Endothelial cell (in vitro differentiated cells): ENCODE measurements at places on chromosomes 7 and 10. TPM values are rescaled to one million over a fixed set of nuclear protein-coding genes. Genes with fewer than 3 reads are reported as not detected.
A peak's percentile ranks its signal among the peaks of the same experiment; 100 is the strongest.

- no peaks in the 10 kb centered on the region for H3K36me3 ChIP-seq
- DNase-seq: peak; percentile 37
- H3K27ac ChIP-seq: no peak overlapping the region
- H3K4me1 ChIP-seq: no peaks in the 10 kb centered on the region
- no peak overlapping the region for H3K4me3 ChIP-seq
These were observed 84.3 kb upstream of the PHF14 start for GRCh38 chr7:10889266-10889898.

- H3K27ac ChIP-seq: no peak overlapping the region
- peaks cover 1% of the 10 kb centered on the region for H3K27me3 ChIP-seq
- no peak overlapping the region for H3K4me3 ChIP-seq
- no peak for DNase-seq
- no peaks in the 10 kb centered on the region for H3K36me3 ChIP-seq
These were observed 277.7 kb upstream of the KAT6B start for GRCh38 chr10:74548676-74549075.

GRCh38 chr10:7538970-7539654 lies 127.7 kb downstream of the ITIH5 start:
- H3K27me3 ChIP-seq: no peaks in the 10 kb centered on the region
- H3K27ac ChIP-seq: no peak overlapping the region
- no peak overlapping the region for H3K4me3 ChIP-seq
- DNase-seq: no peak
- peaks cover 7% of the 10 kb centered on the region for H3K4me1 ChIP-seq

GRCh38 chr10:96401036-96401435 lies 42.2 kb upstream of the OPALIN start:
- peaks cover 3% of the 10 kb centered on the region for H3K27me3 ChIP-seq
- no peak overlapping the region for H3K4me3 ChIP-seq

- H3K27me3 ChIP-seq: peaks cover 6% of the 10 kb centered on the region
- H3K4me3 ChIP-seq: no peak overlapping the region
- H3K36me3 ChIP-seq: no peaks in the 10 kb centered on the region
- DNase-seq: no peak
- H3K27ac ChIP-seq: no peak overlapping the region
- H3K4me1 ChIP-seq: peaks cover 4% of the 10 kb centered on the region
These were observed 64.8 kb upstream of the IGFBP3 start for GRCh38 chr7:45985902-45986301.

DNA sequence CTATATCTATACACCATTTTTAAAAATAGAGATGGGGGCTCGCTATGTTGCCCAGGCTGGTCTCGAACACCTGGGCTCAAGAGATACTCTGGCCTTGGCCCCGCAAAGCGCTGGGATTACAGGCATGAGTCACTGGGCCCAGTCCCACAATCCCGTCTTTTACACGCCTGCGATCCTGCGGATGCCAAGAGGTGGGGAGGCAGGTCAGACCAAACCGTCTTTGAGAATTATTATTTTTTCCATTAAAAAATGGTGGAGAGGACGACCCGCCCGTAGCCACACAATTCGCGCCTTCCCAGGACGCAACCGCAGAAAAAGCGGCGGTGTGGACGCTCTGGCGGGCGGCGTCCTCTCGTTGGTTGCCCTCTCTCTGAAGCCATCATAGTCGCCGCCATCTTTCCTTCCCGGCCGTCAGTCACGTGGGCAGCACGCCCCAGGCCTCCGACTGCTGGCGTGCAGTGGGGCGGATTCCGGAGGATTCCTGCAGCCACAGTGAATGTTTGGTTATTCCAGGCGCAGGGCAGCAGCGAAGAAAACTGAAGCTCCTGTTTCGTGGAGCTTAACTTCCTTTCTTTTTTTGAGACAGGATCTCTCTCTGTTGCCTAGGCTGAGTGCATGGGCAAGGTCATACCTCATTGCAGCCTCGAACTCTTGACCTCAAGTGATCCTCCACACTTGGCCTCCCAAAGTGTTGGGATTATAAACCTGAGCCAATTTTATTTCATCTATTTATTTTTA lies 9.9 kb upstream of the EPHB4 start:
- DNase-seq: peak; percentile 87

DNA sequence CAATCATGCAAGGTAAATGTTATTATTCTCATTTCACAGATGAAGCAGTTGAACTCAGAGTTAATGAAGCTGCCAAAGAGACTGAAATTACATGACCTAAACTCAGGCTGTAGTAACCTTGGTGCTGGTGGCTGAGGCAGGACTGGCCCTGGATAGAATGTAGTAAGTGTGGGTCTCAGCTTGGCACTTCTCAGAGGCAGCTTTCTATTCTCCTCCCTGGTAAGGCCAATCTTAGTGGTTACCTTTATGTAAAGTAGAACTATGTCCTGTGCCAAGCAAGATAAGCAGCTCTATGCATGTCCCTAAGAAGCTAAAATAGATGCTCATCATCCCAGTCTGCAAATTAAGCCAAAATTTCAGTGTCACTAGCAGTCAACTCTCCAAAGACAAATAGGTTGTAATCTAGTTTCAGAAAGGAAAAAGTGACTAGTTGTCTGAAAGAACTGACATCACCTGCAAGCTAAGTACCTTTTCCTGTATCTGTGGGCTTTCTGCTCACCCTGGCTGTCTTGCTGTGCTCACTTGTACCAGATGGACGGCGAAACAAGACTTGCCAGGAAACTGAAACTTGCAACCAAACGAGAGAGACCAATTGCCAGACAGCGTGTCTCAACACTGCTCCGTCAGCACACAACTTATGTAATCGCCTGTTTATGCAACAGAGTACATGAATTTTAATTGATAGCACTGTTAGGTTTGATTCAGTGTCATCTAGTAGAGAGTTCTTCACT lies 43.7 kb downstream of the CH25H start:
- peaks cover 11% of the 10 kb centered on the region for H3K4me1 ChIP-seq
- H3K27ac ChIP-seq: no peak overlapping the region
- peaks cover 3% of the 10 kb centered on the region for H3K27me3 ChIP-seq
- H3K4me3 ChIP-seq: no peak overlapping the region
- no peak for DNase-seq

- no peaks in the 10 kb centered on the region for H3K4me1 ChIP-seq
- no peak overlapping the region for H3K27ac ChIP-seq
- H3K36me3 ChIP-seq: no peaks in the 10 kb centered on the region
- no peak overlapping the region for H3K4me3 ChIP-seq
These were observed 207.2 kb downstream of the ZNF365 start for GRCh38 chr10:62581351-62581750.

DNA sequence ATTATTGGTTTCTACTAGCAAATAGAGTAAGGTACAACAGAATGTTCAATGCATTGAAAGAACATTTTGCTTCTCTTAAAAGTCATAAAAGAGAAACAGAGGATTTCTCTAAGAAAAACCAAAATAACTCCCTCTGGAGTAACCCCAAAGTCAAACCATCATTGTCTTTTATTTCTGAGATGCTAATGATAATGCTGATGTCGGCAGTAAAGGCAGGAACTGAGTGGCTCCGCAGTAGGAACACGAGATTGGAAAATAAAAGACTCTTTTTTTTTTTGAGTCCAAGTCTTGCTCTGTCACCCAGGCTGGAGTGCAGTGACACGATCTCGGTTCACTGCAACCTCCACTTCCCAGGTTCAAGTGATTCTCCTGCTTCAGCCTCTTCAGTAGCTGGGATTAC lies 2.7 kb upstream of the USP54 start:
- H3K4me3 ChIP-seq: no peak overlapping the region
- DNase-seq: no peak
- peaks cover 25% of the 10 kb centered on the region for H3K4me1 ChIP-seq
- H3K27ac ChIP-seq: no peak overlapping the region
- peaks cover 2% of the 10 kb centered on the region for H3K27me3 ChIP-seq

- no peak overlapping the region for H3K27ac ChIP-seq
- H3K36me3 ChIP-seq: no peaks in the 10 kb centered on the region
- H3K27me3 ChIP-seq: peaks cover 2% of the 10 kb centered on the region
- DNase-seq: no peak
- no peak overlapping the region for H3K4me3 ChIP-seq
These were observed 279.1 kb downstream of the PHF14 start for GRCh38 chr7:11252705-11253272.

DNA sequence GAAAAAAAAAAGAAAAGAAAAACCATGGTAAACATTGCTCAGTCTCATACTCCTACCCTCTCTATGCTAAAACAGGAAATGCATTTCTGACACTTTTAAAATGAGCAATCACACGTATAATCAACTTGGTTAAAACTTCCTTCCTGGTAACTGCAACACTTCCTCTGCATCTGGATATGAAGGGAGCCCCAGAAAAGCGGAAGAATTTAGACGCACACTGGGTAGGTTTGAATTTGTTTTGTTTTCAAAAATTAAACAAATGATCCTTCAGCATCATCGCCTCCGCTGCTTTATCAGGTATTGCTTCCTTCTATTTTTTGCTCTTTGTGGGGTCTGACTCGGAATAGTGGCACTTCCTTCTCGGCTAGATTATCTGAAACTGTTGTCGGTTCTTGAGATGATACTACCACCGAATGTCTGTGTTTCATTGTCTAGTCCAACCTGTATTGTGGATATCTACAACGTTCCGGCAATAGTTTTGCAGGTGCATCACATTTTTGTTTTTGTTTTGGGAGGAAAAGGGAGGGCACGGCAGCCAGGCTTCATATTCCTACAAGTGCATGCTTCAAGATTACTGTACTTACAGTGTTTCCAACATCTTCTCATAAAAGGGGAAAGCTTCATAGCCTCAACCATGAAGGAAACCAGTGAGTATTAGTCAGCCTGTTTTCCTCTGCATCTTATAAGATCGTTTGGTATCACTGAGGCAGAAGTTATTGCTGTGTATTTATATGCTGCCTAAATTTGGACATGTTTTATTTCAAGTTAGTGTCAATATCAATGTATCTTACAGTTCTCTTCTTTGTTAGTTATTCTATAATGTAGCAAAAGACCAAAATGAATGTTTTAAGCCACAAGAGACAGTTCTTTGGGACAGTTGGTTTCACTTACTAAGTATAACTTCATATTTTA lies at the start of gene PIK3CG:
Gene PIK3CG, plus strand, starts transcription at position 153 of the 912 bp plus-strand sequence. CDS start 2,280 bp downstream, outside the sequence.
- H3K36me3 ChIP-seq: no peaks in the 10 kb centered on the region
- peaks cover 2% of the 10 kb centered on the region for H3K27me3 ChIP-seq
- peak within 1 kb of the TSS; percentile 37 for H3K4me3 ChIP-seq
- peaks cover 31% of the 10 kb centered on the region for H3K4me1 ChIP-seq

The AOAH gene
- total RNA-seq: 0.28 TPM

The NXPH1 gene
- not detected for total RNA-seq

The HTR5A gene
- 0.08 TPM for total RNA-seq

The EBLN1 gene
- not detected for total RNA-seq

The FAM221A gene
- total RNA-seq: 7.3 TPM
